ENCODE measurements at places on chromosomes 7 and 10. TPM values are rescaled to one million over a fixed set of nuclear protein-coding genes. Genes with fewer than 3 reads are reported as not detected.
A peak's percentile ranks its signal among the peaks of the same experiment; 100 is the strongest.

FOXI2 gene
- total RNA-seq = not detected

DNA sequence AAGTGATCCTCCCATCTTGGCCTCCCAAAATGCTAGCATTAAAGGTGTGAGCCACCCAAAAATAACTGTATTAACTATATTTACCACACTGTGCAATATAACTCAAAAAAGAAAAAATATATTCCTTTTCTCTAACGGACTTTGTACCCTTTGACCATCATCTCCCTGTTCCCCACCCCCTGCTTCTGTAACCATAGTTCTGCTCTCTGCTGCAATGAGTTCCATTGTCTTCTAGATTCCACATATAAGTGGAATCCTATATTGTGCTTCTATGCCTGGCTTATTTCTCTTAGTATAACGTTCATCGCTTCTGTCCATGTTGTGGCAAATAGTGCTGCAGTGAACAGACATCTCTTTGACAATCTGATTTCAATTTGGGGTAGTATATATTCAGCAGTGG is 4.2 kb downstream of the TMEM248 start:
- DNase-seq = no peak

DNA sequence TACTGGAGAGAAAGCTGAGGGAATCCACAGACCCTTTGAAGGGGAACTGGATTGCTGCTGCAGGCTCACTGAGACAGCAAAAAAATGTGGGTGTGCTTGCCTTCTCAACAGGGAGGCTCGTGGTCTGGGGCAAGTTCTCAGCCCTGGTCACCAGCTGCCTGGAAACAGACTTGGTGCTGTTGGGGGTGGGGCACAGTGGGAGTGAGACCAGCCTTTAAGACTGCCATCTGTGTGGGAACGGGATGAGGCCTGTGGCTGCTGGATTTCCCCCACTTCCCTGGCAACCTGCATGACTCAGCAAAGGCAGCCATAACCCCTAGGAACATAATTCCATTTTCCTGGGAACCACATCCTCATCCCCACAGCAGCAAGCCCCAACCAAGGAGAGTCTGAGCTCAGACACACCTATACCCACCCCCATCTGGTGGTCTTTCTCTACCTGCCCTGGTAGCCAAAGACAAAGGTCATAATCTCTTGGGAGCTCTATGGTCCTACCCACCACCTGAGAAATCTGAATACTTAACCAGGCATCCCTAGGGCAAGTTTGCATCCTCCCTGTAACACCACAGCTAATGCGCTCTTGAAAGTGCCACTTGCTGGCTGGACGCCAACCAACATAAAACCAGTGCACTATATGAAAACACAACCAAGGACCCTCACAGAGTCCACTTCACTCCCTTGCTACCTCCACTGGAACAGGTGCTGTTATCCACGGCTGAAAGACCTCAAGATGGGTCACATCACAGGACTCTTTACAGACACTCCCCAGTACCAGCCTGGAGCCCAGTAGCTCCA is 45.0 kb upstream of the TFEC start:
- DNase-seq = peak; percentile 36

- no peak for DNase-seq
Measured at GRCh38 chr10:3791974-3792633, 7.1 kb upstream of the KLF6 start.

DNA sequence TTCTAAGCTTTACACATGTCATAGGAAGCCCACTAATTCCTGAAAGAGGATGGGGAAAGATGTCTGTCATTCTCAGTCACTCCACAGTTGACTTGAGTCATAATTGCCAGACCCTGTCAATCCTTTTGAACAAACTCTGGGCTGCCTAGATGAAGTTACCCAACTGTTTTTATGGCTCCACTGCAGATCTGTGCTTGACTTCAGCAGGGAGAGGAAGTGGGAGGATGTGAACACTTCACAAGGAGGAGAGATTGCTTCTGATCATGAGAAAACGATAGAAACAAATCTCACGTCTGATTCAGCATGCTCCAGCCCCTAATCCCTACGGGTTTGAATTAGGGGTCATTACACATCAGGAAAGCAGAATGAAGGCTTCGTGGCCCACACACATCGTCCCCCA is 596.6 kb upstream of the CELF2 start:
- DNase-seq = no peak

Measured in chondrocyte (in vitro differentiated cells).